NK-92 treated with Interleukin-12 subunit alpha and Interleukin-12 subunit beta, amount 100 ng/mL, for 24 hours (cell line): ENCODE measurements at places on chromosomes 13 and 19.

DNA sequence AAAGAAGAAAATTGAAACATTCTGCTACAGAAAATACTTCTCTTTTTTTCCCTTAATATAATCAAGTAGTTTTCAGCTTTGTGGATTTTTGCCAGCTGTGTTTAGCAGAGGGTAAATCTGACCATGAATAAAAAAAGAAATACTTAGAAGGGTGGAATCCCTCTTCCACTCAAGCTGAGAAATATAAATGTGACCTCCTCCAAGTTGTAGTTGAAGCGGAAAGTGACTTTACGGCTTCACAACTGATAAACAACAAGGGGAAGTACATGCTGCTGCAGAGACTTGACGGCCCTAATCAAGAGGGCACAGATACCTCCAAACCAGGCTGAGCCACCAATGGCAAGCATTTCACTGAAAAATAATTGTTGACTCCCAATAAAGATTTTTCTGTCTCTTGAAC, 785.0 kb downstream of the SLITRK5 start:
- DNase-seq, result no peak

GRCh38 chr19:16338470-16339360, 14.1 kb downstream of the KLF2 start:
- peak; percentile 15 for DNase-seq

DNA sequence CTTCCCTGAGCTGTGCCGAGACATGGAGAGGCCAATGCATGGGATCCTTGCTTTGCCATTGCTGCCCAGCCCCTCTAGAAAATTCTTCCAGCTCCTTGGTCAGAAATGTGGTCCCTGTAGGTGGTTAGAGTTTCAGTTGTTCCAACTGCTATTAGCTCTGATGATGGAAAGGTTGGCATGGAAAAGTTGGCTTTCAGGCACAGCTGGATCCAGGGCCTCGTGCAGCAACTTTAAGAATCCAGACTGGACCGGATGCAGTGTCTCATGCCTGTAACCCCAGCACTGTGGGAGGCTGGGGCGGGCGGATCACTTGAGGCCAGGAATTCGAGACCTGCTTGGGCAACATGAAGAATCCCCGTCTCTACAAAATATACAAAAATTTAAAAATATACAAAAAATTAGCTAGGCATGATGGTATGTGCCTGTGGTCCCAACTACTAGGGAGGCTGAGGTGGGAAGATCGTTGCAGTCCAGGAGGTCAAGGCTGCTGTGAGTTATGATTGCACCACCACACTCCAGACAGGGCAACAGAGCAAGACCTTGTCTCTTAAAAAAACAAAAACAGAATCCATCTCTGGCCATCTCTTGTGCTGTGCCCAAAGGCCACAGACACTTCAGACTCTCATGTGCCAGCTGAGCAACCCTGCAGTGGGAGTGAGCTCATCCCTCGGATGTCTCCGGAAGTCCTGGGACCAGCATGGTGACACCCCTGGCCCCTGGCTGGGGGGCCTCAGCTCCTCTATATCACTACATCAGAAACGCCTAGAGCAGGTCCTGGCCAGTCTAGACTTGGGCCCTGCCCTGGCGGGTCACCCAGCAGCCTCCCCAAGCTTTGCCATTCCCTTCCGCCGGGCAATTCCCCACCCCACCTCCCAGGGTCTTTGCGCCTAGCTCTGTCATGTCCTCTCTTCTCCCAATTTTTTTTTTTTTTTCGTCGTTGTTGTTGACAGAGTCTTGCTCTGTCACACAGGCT, 16.8 kb downstream of the MEX3D start:
- no peak for DNase-seq

DNA sequence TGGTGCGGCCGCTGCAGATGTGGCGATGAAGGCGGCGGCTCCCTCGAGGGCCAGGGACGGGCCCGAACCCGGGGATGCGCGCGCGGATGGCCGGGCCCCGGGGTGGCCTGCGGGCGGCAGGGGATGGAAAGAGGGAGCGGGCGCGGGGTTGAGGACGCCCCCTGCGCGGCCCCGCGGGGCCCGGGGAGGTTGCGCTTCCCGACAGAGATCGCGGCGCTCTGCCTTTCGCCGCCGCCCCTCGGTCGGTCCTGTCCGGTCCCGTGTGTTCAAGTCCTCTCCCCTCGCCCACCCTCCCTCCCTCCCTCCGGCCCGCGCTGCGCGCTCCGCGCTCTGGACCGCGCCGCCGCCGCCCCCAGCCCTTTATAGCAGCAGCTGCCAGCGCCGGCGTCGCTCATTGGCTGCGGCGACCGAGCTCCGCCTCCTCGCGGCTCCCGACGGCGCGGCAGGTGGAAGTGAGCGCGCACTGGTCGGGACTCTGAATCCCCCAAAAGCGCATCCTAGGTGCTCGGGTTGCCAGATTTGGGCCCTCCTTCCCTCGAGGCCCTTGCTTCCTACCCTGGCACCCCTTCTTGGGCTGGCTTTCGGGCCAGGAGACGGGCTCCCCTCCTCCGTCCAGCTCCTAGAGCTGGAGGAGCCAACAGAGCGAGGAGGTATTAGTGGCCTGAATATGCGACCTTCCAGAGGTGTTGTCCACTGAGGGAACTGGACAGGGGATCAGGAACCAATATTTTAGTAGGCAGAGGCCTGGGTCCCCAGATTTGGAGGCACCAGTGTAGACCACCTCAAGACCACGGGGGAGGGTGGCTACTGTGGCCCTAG, at the start of gene ELAVL3:
ELAVL3 (minus strand) TSS at position 332 of the 819 bp plus-strand sequence. CDS start 438 bp downstream, outside the sequence.
- no peak for DNase-seq

DNA sequence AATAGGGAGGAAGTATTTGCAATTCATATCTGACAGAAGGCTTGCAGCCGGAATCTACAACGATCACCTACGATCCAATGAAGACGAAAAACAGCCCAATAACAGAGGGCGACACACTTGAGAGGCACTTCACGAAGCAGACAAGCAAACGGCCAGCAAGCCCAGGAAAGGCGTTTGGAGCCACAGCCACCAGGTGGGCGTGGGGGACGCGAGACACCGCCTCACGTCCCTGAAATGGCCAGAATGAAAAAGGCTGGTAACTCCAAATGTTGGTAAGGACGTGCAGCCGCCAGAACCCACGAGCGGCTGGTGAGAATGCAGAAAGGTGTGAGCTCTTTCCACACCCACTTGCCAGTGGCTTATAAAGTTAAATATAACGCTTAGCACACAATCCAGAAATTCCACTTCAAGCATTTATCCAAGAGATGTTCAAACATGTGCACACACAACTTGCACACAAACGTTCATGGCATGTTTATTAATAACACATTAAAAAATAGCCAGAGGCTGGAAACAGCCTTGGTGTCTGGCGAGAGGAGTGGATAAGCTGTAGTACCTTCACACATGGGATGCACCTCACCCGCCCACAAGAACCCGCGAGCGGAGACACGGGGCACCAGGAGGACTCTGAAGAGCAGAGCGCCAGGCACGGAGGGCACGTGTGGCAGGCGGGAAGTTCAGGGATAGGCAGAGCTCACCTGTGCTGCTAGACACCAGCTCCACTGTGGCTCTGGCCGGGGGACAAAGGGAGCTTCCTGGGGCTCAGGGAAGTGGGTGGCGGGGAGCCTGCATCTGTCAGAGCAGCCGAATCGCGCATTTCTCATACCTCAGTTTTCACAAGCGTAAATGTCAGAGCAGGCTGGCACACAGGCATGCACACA, 89.3 kb downstream of the SPACA7 start:
- DNase-seq, result no peak

GRCh38 chr13:99412856-99413255, 88.4 kb upstream of the TM9SF2 start:
- no peak for DNase-seq

- no peak for DNase-seq
Observed at GRCh38 chr13:59120297-59120843, 1043.4 kb downstream of the DIAPH3 start.
